ENCODE measurements at places on chromosomes 1 and 21.

DNA sequence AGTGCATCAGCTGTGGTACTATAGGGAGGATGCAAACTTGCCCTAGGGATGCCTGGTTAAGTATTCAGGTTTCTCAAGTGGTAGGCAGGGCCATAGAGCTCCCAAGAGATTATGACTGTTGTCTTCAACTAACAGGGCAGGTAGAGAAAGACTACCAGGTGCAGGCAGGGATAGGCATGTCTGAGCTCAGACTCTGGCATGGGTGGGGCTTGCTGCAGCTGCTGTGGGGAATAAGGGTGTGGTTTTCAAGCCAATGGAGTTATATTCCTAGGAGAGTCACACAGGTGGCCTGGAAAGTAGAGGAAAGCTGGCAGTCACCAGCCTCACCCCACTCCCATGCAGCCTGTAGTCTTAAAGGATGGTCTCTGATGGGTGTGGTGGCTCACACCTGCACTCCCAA, 673.4 kb upstream of the ADGRL4 start:
- no peak for DNase-seq

DNA sequence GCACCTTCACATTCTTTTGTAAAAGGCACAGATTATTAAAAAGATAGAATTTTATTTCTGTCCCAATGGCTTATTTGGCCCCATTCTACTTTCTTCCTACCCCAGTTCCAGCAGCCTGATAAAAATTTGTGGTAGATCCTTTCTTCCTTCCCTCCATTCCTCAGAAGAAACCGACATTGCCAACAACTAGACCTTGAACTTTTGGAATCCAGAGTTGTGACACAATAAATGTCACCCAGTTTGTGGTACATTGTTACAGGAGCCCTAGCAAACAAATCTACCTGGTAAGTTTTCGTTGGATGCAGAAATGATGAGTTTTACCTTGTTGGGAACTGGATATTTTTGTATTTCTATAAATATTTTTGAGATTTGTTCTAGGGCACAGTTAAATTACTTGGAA, 141.6 kb upstream of the IVNS1ABP start:
- DNase-seq = no peak

- DNase-seq = no peak
Measured at GRCh38 chr1:119917304-119918055, 21.2 kb upstream of the ADAM30 start.

DNA sequence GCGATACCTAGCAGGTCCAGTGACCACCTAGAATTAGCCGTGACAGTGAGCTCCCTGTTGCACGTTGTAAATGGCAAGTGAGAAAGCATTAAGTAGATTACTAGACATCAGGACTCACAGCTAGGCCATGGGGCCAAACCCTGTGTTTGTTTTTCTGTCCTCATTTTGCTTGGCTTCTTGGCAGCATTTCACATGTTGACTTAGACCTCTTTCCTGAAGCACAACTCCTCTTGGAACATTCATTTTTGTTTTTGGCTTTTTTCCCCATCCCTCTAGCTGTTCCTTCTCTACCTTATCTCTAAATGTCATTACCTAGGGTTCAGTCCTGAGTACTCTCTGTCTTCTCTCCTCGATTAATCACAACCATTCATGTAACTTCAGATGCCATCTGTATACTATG, 16.9 kb upstream of the PTPN14 start:
- DNase-seq = no peak

DNA sequence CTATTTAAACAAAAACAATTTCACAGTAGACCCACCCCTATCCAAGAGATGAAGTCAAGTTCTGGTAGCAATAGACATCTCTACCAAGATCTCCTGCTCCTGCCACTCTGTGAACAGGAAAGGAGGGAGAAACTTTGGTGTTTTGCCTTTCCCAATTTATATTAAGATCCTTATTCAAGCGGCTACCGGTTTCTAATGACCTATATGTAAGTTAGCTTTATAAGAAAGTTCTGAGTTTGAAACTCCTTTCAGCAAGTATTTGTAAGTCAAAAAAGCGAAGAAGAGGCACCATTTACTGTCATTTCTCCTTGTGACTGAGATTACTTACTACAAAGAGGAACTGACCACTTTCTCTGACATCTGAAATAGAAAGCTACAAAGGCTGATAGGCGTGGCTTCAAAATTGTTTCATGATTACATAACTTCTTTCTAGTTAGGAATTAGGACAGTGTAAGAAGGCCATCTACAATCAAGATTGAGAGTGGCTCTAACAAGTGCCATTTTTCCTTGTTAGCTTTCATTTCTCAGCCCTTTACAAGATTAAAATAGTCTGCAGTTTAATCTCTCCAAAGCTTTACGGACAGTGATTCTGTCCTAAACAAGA, at the start of gene MNDA:
TSS of gene MNDA (plus strand) at position 448 of the 604 bp plus-strand sequence. CDS start 10,803 bp downstream, outside the sequence.
- no peak for DNase-seq

DNA sequence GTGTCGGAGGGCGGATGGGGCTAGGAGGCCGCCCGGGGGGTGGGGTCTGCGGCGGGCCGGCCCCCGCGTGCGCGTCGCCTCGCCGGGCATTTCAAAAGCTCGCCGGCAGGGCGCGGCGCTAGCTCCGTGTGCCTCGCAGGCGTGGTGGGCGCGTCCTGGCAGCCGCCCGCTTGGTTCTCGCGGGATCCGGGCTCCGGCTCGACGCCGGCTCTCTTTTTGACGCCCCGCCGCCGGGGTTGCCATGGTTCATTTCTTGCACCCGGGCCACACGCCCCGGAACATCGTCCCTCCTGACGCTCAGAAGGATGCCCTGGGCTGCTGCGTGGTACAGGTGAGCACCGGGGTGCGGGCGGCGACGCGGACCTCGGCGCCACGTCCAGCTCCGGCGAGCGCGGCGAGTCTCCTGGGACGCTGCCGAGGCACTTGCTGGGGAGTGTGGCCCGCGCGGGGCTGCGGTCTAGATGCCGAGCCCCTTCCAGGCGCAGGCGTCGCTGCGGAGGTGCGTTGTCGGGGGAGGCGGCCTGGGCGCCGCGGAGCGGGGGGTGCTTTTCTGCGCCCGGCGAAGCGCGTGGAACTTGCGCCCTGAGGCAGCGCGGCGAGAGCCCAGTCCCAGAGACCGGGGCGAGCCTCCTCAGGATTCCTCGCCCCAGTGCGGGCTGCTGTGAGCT, at the start of gene ZYG11A:
TSS of gene ZYG11A (plus strand) at position 118 of the 668 bp plus-strand sequence. CDS start at position 242, 124 bp downstream.
- DNase-seq = peak; percentile 84

All from H1 (cell line).